Femur (tissue), 1 donor: ENCODE measurements at places on chromosomes 2 and 18.
A peak's percentile ranks its signal among the peaks of the same experiment; 100 is the strongest.

DNA sequence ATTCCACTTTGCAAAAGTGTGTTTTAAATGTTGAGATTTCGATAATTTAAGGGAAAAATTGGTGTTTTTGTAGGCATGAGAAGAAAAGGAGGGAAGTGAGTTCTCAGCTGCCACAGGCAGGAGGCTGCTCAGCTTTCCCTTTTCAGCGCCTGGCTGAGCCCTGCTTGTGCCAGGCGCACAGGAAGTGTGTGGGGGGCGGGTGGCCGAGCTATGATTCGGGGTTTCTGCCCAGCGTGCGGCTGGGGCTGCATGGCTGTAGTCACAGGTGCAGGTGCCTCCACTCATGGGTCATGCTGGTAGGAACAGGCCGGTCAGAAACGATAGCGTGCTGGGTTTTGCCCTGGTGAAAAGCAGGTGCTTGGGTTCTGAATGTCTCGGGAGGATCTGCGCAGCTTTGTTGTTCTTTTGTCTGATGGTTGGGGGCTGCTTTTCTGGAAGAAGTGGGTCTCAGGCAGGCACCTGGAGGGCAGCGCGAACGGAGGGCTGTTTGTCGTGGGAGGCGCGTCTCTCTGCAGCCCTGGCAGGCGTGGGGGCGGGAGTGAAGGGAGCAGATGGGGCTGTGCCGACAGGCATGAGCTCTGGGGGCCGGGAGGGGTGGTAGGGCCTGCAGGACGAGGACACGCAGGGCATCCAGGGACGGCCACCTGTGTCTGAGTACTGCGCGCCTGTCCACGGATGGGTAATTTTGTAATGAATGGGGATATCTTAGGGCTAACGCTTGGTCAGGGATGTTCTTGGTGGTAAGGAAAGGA, 2.1 kb downstream of the KCNG2 start:
- no peak for DNase-seq

DNA sequence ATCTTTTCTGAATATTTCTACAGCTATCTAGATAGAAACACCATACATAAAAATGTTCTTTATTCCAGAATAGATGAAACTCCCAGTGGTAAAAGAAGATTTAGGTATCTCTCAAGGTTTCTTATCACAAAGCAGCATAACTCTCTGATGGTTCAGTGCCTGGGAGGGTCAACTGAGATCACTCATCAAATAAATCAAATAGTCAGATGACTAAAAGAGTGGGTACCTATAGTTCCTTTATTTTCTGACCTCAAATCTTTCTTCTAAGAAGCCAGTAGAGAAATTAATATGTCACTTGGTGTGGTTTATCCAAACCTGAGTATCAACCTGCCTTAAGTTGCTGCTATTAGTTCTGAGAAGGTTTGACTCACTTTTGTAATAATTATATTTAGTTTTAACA, 120.9 kb downstream of the TMEFF2 start:
- DNase-seq = no peak

DNA sequence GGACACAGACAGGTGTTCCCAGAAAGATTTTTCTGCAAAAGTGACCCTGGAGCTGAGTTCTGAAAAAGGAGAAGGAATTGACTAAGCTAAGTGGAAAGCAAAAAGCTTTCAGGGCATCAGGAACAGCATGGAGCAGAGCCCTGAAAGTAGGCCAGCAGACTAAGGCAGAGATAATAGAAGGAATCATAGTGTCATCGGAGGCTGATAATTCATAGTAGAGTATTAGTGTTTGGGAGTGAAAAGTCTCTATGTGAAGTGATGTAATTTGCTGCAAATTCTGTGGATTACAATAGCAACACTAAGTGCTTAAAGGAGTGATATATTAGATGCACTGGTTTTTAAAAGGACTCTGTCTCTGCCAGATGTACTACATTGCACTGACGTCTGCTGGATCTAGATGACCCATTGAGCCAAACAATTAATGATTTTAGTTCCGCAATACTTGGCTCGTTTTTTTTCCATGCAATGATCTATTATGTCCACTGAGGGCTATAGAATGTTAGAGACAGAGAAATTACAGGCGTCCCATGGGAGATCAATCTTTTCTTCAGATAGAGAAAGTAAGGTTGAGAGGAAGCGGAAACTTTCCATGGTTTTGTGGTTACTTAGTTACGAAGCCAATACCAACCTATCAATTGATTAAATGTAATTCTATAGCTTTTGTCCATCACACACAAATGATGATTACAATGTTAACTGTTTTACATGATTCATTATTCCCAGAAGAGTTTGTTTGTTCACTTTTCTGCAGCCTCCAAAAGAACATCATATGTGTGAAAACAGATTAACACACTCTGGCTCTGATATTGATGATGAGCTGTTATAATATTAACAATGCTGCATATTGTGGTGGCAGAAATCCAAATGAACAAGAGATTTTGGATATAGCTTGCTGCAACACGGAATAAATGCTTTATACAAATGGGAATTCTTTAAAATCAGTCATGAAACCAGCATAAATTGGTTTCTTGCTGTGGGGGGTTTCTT, 143.7 kb downstream of the MC4R start:
- no peak for DNase-seq

GRCh38 chr18:58226429-58226828, 182.4 kb downstream of the NEDD4L start:
- no peak for DNase-seq

GRCh38 chr2:96823198-96823597, 7.1 kb downstream of the CNNM3 start:
- peak; percentile 39 for DNase-seq

- DNase-seq = no peak
Observed at GRCh38 chr2:234564699-234565098, 67.8 kb upstream of the ARL4C start.

DNA sequence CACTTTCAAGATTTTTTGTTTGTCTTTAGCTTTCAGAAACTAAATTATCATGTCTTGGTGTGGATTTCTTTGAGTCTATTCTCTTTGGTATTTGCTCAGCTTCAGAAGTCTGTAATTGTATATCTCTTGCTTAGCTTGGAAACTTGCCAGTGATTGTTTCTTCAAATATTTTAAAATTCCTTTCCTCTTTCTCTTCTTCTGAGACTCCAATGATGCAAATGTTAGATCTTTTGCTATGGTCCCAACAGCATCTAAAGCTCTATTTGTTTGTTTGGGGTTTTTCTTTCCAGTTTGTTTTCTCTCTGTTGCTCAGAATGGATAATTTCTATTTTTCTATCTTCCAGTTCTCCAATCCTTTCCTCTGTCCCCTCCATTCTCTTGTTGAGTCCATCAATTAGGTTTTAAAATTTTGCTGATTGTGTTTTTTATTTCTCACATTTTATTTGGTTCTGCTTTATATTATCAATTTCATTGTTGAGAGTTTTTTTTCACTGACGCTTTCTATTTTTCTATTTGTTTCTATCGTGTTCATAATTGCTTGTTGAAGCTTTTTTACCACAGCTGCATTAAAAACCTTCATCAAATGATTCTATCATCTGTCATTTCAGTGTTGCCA, 81.5 kb upstream of the DAPL1 start:
- DNase-seq = no peak

GRCh38 chr2:172740856-172741255, 5.2 kb downstream of the RAPGEF4 start:
- no peak for DNase-seq

- DNase-seq = no peak
Observed at GRCh38 chr2:216074794-216075193, 6.8 kb downstream of the PECR start.

DNA sequence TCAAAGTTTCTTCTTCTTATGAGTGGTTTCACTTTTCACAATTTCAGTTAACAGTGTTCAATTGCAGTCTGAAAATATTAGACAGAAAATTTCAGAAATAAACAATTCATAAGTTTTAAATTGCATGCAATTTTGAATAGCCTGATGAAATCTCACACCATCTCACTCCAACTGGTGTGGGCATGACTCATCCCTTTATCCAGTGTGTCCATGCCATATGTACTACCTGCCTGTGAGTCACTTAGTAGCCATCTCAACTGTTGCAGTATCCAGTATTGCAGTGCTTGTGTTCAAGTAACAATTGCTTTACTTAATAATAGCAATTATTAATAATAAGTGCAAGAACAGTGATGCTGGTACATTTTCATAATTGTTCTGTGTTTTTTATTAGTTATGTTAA, 1202.5 kb downstream of the DSC3 start:
- no peak for DNase-seq

DNA sequence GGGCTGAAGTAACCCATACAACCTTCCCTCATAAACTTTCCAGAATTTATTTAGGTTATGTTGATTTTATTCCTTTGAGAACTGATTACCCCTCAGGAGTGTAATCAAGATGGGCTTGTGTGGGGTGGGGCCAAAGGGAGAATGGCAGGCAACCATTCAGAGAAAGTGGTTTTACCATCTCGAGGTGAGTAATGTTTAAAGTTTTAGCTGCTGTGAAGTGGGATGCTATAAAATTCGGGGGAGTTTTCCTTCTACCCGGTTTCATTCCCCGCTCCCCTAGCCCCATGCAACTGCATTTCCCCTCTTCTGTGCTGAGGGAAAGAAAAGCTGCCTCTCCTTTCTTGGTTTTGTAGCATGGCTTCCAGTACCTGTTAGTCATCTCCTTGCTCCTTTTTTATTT, 34.7 kb downstream of the MAP4K4 start:
- no peak for DNase-seq

DNA sequence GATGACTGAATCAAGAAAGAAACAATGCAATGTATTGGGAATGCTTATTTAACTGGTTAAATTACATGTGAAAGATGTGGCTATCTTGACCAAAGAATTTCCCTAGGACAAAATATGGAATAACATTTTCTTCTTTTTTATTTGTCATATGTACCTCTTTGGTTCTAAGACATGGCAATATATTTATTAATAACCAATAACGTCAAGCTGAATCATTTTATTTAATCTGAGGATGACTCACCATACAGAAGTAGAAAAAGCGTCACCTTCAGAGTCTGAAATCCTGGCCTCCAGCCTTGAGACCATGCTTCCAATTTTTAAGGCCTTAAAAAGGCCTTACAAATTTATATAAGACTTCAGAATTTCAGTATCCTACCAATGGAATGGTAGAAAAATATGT, 1464.9 kb downstream of the SUCLG1 start:
- DNase-seq = no peak

DNA sequence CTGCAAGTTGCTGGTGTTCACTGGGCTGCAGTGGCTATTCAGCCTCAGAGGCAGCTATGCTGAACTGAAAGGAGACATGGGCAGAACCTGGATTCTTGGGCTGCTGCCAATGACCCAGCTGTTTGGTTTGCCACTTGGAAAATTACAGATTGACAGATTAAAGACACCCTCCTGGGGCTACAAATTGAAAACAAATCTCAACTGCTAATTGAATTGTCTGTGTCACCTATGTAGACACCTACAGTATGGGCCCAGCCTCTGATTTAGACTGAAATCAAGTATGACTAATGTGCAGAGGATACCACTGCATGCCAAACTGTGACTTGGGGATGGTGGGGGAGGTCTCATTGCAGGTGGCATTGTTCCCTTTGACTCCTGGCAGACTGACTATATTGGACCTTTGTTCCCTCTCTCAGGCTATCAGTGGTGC, 42.8 kb downstream of the ITSN2 start:
- DNase-seq = no peak

GRCh38 chr2:127081826-127082633, 24.9 kb downstream of the BIN1 start:
- no peak for DNase-seq

GRCh38 chr2:164644036-164644700, 22.9 kb upstream of the GRB14 start:
- no peak for DNase-seq

DNA sequence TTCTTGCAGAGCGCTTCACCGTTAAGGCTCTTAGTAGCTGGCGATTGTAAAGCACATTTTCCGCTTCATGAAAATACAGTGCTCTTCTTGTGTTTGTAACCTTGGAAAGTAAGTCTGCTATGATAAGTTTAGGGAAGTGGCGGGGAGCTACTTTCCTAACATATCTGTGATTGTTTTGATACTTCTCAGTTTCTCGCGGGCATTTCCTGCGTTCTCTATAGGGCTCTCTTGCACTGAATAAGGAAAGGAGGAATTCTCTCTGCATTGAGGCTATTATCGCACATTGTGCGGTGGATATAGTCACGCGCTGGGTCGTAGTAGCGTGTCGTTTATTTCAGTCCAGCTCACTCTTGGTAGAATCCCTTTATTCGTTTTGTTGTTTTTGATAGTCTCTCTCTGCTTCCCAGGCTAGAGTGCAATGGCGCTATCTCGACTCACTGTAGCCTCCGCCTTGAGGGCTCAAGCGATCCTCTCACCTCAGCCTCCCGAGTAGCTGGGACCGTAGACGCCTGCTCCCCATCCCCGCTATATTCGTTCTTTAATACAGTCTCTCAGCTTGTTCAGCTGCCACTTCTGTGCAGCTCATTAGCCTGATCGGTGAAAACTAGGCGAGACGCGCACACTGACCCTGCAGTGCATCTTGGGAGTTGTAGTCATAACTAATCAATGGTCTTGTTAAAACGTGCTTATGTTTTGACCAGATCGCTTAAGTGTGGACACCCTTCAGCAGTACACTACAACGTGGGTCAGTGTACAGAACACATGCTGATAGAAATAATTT, 1.0 kb upstream of the PPP4R3B start:
- DNase-seq = peak; percentile 74

- DNase-seq = no peak
Observed at GRCh38 chr2:139296672-139297209, 516.6 kb upstream of the NXPH2 start.

DNA sequence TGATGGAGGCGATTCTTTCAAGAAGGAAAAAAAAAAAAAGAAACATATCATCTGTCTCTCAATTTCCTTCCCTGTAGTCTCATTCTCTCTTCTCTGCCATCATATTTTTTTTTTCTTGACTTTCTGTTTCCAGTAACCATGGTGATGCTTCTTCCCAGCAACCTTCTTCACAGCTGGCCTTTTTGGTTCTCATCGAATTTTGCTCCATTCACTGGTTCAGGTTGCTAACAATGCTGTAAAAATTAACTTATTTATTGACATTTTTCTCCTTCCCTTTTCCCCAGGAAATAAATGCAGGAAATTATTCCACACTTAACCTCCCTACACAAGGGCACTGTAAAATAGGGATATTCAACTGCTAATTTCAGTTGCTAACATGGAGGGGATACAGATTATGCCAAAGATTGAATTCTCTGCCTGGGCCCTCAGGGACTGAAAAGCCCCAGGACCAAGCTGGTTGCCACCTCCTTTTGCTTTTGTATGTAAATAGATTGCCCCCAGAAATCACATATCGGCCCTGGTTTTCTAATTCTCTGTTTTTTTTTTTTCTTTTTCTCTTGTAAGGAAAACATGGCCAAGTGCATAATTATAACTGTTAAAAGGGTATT, 154.7 kb downstream of the MAP2 start:
- no peak for DNase-seq

- no peak for DNase-seq
Observed at GRCh38 chr2:241540401-241540770, 18.2 kb upstream of the BOK start.

DNA sequence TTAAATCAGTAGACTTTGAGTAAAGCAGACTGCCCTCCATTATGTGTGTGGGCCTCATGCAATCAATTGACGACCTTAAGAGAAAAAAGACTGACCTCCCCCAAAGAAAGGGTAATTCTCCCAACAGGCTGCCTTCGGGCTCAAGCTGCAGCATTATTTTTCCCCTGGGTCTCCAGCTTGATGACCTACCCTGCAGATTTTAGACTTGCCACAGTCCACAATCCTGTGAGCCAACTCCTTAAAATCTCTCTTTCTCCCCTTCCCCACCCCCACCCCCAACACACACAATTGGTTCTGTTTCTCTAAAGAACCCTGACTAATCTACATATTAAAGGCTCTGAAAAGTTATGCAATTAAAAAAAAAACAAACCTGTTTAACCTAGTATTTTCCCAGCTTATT, 89.4 kb downstream of the RNF152 start:
- DNase-seq = no peak
